Umbilical cord (tissue), 2 donors: ENCODE measurements at places on chromosomes 1 and 21. TPM values are rescaled to one million over a fixed set of nuclear protein-coding genes. Genes with fewer than 3 reads are reported as not detected.

The CLCA4 gene
- 2.9 TPM for total RNA-seq

The IKBKE gene
- total RNA-seq: 4.3 TPM

GRCh38 chr1:117670976-117671780 is 65.3 kb downstream of the TENT5C start:
- DNase-seq: no peak

- no peak for DNase-seq
Observed at GRCh38 chr1:181081395-181081794, 7.1 kb upstream of the IER5 start.

DNA sequence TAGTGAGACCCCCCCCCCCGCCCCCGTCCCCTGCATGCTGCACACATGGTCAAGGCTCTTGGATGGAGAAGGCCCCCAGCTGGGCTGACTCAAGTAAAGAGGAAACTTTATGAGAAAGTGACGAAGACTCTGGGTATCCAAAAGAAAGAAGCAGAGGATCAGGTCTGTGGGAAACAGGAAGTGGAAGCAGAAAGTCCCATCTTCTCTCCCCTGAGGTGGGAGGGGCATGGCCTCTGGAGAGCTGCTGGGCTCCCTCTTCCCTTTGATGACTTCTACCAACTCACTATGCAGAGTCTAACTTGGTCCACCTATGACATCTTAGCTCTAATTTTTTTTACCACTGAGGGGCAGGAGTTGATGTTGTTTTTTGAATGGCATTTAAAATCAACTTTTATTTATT is 42.7 kb upstream of the LIN9 start:
- no peak for DNase-seq

The C1QTNF12 gene
- not detected for total RNA-seq

- DNase-seq: no peak
Observed at GRCh38 chr1:21543598-21543997, 34.4 kb downstream of the ALPL start.

- DNase-seq: no peak
Observed at GRCh38 chr1:203512517-203512847, 18.5 kb downstream of the OPTC start.

DNA sequence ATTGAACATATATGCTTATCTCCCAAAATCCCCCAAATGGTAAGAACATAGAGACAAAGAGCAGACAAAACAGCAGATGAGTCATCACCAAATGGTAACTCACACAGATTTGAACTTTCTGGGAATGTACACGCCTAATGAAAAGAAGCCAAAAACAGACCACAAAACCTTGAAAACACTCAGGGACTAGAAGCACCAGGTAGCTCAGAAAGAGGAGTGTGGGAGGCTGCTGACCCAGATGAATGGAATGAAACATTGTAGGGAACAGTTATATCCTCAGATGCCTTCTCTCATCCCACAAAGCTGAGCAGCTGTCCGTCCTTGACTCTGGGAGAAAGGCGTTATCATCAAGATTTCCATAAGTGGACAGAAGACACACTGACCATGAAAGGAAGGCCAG is 307.0 kb upstream of the USP25 start:
- DNase-seq: no peak
